ENCODE measurements at places on chromosomes 12 and 14. TPM values are rescaled to one million over a fixed set of nuclear protein-coding genes. Genes with fewer than 3 reads are reported as not detected.

CLEC4C gene
- total RNA-seq: not detected

FLRT2 gene
- 3.0 TPM for total RNA-seq

FLVCR2 gene
- total RNA-seq: 16.0 TPM

TAS2R9 gene
- total RNA-seq: not detected

GALNT4 gene
- 12.9 TPM for total RNA-seq

NOXRED1 gene
- 0.08 TPM for total RNA-seq

Measured in A549 treated with AZD2906 at 1 μM for 4 hours (cell line).